Stimulated activated CD8-positive, alpha-beta memory T cell treated with anti-CD3 and anti-CD28 coated beads, Interleukin-4, amount 100 ng/mL, for 1 hour (primary cell): ENCODE measurements at places on chromosomes 3 and 15.
A peak's percentile ranks its signal among the peaks of the same experiment; 100 is the strongest.

GRCh38 chr3:96266395-96267190, 547.8 kb upstream of the EPHA6 start:
- DNase-seq: no peak

GRCh38 chr15:42728560-42728959, 8.4 kb downstream of the CDAN1 start:
- DNase-seq: no peak

DNA sequence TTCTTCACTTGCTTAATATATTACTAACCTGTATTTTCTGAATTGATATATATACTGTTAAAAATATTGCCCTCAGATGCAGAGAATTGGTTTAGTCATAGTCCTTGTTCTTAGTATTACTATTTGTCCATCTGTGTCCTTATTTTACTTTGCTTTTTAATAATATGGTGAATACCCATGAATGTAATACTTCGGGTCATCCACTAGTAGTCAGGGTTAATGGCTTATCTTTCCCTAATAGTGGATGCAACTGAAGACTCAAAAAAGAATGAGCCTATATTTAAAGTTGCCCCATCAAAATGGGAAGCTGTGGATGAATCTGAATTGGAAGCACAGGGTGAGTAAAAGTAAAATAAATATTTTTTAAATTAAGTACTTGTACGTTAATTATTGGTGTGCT, 36.5 kb downstream of the U2SURP start:
- DNase-seq: no peak

- DNase-seq: no peak
Observed at GRCh38 chr15:34119291-34119690, 17.4 kb downstream of the PGBD4 start.

DNA sequence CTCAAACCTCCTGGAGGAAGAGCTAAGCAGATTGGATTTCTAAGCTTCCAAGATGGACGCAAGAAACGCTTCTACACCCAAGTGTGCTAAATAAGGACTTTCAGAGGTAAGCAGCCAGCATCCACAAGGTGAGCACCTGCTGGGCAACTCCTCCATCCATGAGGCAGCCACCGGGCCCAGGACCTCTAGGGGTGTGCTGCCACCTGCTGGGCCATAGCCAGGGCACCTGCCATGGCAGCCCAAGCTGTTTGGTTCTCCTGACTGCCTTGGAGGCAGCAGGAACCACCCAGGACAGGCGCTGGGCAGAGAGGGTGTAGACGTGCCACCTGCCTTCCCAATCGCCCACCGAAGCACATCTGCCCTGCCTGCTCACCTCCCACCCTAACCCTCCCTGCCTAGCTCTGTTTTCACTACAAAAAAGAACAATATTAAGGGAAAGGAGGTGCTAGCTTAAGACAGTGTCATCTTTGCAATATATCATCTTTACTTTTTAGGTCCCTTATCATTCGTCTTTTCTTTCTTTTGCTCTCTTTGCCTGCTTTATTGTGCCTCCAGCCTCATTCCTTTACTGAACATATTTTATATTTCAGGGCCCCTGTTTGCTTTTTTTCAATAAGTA, 12.9 kb downstream of the C15orf62 start:
- peak; percentile 66 for DNase-seq

GRCh38 chr15:40333922-40334492, 6.7 kb downstream of the CCDC9B start:
- DNase-seq: no peak

DNA sequence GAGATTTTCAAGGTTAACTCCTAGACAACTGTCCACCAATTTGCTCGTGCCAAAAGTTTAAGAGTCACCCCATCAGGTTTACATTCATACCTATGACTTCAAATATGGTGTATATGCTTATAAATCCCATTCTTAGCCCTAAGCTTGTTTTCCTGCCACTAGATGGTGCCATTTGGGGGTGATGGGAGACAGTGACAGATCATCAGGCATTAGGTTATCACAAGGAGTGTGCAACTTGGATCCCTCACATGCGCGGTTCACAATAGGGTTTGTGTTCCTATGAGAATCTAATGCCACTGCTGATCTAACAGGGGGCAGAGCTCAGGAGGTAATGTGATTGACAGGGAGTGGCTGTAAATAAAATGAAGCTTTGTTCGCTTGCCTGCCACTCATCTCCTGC, 182.7 kb downstream of the CNTN6 start:
- no peak for DNase-seq
